ENCODE measurements at places on chromosomes 4 and X. TPM values are rescaled to one million over a fixed set of nuclear protein-coding genes. Genes with fewer than 3 reads are reported as not detected.

The TRIML2 gene
- polyA plus RNA-seq = not detected

DNA sequence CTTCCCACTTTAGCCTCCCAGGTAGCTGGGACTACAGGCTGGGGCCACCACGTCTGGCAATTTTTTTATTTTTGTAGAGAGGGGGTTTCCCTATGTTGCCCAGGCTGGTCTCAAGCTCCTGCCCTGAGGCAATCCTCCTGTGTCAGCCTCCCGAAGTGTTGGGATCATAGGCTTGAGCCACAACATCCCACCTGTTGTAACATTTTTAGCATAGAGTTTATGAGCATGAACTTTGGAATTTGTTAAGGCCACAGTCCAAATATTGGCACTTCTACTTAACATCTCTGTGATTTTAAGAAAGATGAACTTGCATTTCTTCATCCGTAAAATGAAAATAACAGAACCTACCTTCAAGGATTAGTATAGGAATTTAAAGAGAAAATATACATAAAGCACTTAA is 445.6 kb downstream of the IQCM start:
- no peak for DNase-seq

The ZNF185 gene
- 42.6 TPM for polyA plus RNA-seq

DNA sequence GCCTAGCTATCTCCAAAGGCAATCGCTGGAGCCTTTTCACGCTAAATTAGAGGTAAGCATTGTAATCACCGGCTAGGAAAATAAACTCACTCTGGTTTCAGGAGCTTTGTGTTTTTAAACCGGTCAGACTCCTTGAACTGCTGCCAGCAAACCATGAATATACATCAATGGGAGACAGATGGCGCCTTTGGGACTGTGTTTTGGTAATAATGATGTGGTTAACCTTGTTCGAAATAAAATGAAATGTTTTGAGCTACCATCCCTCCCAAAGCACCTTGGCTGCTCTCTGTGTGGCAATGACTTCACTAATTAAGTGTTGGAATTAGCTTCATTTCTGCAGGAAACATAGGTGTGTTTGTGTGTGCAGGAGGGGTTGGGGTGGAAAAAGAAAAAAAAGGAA is 65.3 kb downstream of the CLNK start:
- peak; percentile 68 for DNase-seq

DNA sequence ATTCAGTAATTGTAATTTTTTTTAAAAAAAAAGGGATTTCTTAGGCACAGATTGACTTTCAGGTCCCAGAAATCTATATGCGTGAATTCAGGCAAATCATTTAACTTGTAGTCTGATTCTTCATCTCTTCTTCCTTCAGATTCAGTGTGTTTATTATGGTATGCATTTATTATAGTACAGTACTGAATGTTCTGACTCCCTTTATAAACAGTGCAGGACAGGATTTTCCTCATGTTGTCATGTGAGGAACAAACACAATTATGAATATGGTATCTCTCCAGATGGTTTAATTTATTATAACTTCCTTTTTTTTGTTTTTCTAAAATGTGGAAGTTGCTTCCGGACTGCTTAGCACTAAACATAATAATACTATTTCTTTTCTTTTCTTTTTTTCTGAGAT is 54.2 kb downstream of the RPS3A start:
- DNase-seq = no peak

GRCh38 chr4:145779319-145779801 is 99.4 kb downstream of the C4orf51 start:
- DNase-seq = no peak

The BEX2 gene
- 93.2 TPM for polyA plus RNA-seq

GRCh38 chr4:98423009-98423408 is 161.8 kb downstream of the RAP1GDS1 start:
- DNase-seq = no peak

GRCh38 chr4:126627255-126627654 is 1005.5 kb upstream of the INTU start:
- no peak for DNase-seq
